Small intestine (tissue), 16 donors: ENCODE measurements at places on chromosomes 6 and 20. TPM values are rescaled to one million over a fixed set of nuclear protein-coding genes. Genes with fewer than 3 reads are reported as not detected.

DNA sequence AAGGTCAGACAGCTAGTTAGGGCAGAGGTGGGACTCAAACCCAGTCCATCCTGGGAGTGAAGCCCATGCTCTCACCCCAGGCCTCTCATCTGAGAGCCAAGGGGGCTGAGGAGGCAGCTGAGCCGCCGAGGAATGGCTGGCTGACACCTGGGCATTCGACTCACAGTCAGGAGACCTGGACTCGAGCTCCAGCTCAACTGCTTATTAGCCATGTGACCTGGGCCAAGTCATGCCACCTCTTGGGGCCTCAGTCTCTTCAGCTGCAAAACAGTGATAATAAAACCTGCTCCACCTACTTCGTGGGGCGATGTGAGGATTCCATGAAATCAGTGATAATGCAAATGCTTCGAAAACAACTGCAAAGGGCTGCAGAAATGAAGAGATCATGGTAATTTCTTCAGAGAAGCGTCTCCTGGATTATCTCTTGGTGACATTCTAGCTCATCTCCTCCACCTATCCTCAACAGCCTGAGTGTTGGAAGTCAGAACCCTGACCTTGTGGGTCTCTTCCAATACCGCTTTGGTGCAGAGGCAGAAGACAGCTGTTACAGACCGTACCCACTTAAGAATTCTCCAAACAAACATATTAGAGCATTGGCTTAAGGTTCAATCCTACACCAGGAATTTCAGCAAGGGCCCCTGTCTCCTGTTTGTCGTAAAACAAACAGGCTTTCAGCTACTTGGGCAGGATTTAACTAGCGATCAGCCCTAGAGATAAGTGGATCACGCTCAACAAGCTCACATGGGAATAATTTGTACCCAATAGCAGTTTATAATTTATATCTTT lies 60.0 kb upstream of the PIM1 start:
- DNase-seq, result peak; percentile 88
- H3K36me3 ChIP-seq, result no peaks in the 10 kb centered on the region
- H3K4me3 ChIP-seq, result no peak overlapping the region
- H3K27me3 ChIP-seq, result no peaks in the 10 kb centered on the region

DNA sequence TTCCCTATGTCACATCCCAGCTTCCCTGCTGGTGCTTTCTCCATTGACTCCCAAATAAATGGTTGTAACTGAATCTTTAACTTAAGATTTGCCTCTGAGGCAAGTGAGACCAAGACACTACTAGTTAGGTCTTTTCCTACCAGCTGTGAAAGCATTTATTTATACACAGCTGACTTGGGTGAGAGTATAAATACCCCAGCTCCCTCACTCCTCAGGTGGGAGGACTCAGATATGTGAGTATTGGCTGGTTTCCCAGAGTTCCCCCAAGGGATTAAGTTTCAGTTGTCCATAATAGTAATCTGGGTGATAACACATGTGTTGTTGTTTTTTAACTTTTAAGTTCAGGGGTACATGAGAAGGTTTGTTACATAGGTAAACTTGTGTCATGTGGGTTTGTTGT lies 49.8 kb downstream of the CFAP61 start:
- H3K4me3 ChIP-seq, result no peak overlapping the region
- H3K27me3 ChIP-seq, result no peaks in the 10 kb centered on the region
- no peaks in the 10 kb centered on the region for H3K4me1 ChIP-seq
- DNase-seq, result no peak

DNA sequence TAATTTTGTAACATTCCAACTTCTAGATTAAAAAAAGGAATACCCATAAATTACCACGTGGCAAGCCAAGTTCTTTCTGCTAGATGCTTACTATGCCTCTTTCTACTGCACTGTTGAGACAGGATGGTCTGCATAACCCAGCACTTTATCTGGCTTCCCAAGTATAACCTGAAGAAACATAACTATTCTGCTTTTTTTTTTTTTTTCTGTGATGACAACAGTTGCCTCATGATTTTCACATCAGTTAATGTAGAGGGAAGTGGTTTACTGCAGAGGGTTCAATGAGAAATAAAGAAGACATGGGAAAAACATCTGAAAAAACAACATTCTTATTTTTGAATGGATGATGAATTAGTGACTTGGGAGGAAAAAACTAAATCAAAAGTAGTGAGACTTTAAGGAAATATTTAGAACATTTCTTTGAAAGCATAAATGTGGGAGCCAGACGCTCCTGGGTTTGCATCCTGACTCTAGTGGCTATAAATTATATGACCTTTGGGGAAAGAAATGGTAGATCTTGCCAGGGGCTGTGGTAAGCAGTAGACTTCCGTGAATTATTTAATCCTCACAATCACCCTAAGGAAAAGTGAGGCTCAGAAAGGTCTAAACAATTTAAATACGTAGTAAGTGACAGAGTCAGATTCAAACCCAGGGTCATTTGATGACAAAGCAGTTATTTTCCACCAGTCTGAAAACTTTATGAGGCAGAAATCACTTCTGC lies 230.7 kb downstream of the PHACTR1 start:
- H3K4me1 ChIP-seq, result no peaks in the 10 kb centered on the region
- DNase-seq, result no peak
- H3K27ac ChIP-seq, result no peak overlapping the region
- H3K36me3 ChIP-seq, result no peaks in the 10 kb centered on the region

DNA sequence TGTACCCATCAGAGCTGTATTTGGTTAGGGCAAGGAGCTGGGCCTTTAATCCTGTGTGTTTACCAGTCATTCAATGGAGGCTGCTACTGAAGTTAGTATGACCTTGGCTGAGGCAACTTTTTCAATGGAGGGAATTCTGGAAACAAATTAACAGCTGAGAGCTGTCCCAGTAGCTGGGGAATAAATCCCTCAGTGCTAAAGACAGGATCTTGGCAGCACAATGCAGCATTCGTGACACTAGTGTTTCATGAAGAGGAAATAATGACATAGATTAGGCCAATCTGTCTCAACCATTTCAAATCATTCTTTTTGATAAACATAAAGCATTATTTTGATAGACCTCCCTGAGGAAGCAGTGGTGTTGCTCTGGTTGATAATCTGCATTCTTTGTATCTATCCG lies 42.9 kb downstream of the GRM1 start:
- no peaks in the 10 kb centered on the region for H3K27me3 ChIP-seq
- H3K36me3 ChIP-seq, result no peaks in the 10 kb centered on the region
- no peaks in the 10 kb centered on the region for H3K4me1 ChIP-seq

- no peaks in the 10 kb centered on the region for H3K4me1 ChIP-seq
- no peak for DNase-seq
- H3K27ac ChIP-seq, result peak overlapping the region; percentile 14
- no peaks in the 10 kb centered on the region for H3K36me3 ChIP-seq
- no peak overlapping the region for H3K4me3 ChIP-seq
Measured at GRCh38 chr20:36644706-36645095, 1.3 kb downstream of the SLA2 start.

DNA sequence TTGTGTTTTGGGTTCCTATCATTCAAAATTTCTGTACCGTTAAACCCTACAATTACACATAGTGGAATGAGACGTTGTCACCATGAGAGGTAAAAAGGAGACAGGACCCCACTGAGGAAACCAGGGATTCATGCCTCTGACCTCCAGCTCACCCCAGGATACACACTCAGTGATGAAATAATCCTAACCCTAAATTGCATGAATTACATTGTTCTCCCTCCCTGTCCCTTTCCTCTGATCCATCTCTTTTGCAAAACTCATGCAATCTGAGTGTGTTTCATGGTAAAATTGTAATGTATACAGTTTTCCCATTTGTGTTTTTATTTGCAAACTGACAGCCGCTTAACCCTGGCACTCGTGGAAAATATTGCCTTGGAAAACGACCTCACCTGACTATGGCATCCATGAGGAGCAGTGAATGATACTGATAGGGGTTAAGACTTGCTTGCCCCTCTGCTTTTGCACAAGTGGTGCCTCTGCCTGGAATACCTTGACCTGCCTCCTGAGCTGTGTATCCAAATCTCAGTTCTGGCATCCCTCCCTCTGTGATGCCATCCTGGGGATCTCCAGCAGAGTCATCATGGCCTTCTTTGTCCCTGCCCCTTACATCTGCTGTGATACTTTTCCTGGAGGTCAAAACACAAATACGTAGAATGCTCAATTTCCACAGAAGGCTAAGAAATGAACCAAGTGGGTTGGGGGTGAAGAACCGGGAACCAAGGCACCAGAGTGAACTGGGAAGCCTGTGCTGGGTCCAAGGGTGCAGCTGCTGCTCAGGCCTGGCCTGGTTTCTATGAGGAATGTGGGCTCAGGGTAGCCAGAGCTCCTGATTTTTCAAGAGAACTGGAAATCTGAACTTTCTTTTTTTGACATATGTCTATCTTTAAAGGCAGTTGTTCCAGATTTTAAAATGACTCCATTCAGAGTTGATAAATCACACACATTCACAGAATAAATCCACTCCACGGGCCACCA lies 211.6 kb upstream of the ZNF217 start:
- no peaks in the 10 kb centered on the region for H3K36me3 ChIP-seq
- no peak for DNase-seq
- no peaks in the 10 kb centered on the region for H3K4me1 ChIP-seq
- no peaks in the 10 kb centered on the region for H3K27me3 ChIP-seq

Gene GSTA3
- not detected for polyA plus RNA-seq

Gene FAXC
- polyA plus RNA-seq, result not detected

Gene VGLL2
- polyA plus RNA-seq, result not detected

Gene CEP43
- 8.4 TPM for polyA plus RNA-seq
